Astrocyte (in vitro differentiated cells and primary cell): ENCODE measurements at places on chromosomes 2 and 18. TPM values are rescaled to one million over a fixed set of nuclear protein-coding genes. Genes with fewer than 3 reads are reported as not detected.

DNA sequence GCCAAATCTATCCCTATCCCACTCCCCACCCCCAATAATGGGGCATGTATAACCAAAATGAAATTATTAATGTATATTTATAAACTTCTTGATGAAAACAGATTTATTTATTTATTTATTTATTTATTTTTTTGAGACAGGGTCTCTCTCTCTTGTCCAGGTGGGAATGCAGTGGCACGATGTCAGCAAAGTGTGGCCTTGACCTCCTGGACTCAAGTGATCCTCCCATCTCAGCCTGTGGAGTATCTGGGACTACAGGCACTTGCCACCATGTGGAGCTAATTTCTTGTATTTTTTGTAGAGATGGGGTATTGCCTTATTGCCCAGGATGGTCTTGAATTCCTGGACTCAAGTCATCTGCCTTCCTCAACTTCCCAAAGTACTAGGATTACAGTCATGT, 28.0 kb upstream of the HNRNPA3 start:
- H3K36me3 ChIP-seq = no peaks in the 10 kb centered on the region
- H3K4me3 ChIP-seq = no peak overlapping the region
- no peaks in the 10 kb centered on the region for H3K27me3 ChIP-seq
- no peak for DNase-seq

The REG1B gene
- total RNA-seq = not detected in 2 replicates

The PROKR1 gene
- 0.05 TPM in 1 of 2 replicates, not detected in the other for total RNA-seq

GRCh38 chr2:58913082-58913726, 672.1 kb upstream of the FANCL start:
- no peaks in the 10 kb centered on the region for H3K36me3 ChIP-seq
- no peak overlapping the region for H3K4me3 ChIP-seq
- DNase-seq = no peak
- H3K27ac ChIP-seq = no peak overlapping the region

DNA sequence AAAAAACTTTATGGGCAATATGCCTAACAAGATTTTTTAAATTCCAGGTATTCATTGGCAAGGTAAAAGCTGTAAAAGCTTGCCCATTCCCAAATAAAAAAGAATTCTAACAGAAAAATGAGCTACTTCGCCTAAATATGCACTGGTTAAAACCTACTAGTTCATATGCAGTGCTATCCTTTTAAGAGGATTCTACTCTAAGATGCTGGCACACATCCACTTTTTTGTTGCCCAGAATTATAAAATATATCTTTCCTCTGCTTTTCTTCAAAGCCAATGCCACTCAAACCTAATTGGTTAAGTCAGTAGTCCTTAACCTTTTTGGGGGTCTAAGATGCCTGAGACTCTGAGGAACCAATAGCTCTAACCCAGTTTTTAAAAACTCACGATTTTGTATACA, 3.2 kb downstream of the XPO1 start:
- H3K27me3 ChIP-seq = no peaks in the 10 kb centered on the region
- H3K27ac ChIP-seq = peak overlapping the region; percentile 90
- peaks cover 3% of the 10 kb centered on the region for H3K36me3 ChIP-seq
- no peak for DNase-seq

GRCh38 chr2:167940346-167940725, 307.1 kb downstream of the STK39 start:
- no peaks in the 10 kb centered on the region for H3K4me1 ChIP-seq
- no peak for DNase-seq
- H3K27ac ChIP-seq = no peak overlapping the region
- no peak overlapping the region for H3K4me3 ChIP-seq
